ENCODE measurements at places on chromosomes 2 and 18. TPM values are rescaled to one million over a fixed set of nuclear protein-coding genes. Genes with fewer than 3 reads are reported as not detected.
A peak's percentile ranks its signal among the peaks of the same experiment; 100 is the strongest.

COL4A3 gene
- total RNA-seq, result 33.6 TPM

RPRM gene
- 0.27 TPM for total RNA-seq

DNA sequence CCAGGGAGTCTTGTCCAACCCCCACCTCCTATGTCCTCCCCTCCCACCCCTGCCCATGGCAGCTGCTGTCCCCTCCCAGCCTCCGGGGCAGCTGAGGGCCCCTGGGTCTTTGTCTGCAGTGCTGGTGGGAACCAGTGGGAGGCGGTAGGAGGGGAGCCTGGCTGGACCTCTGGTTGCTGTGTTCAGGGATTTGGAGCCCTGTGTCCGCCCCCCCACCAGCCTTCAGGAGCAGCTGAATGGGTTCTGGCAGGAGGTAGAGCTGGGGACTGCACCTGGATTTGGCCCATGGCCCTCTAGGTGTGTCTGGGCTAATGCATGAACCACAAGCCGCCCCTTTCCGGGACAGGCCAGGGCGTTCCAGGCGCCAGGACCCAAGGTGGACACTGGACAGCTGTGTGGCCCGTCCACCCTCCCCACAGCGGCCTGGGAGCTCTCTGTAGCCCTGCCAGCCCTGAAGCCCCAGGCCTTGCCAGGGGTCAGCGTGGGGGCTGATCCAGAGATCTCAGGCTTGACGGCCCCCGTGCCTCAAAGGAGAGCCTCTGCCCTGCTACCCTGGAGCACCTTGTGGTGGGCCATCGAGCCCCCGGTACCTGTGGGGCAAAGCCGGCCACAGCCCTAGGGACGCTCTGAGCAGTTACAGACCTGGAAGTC is 25.4 kb downstream of the GPC1 start:
- DNase-seq, result peak; percentile 38
- H3K27ac ChIP-seq, result no peak overlapping the region
- peaks cover 4% of the 10 kb centered on the region for H3K27me3 ChIP-seq
- H3K36me3 ChIP-seq, result no peaks in the 10 kb centered on the region

- H3K4me3 ChIP-seq, result peak overlapping the region; percentile 64
- no peaks in the 10 kb centered on the region for H3K27me3 ChIP-seq
- H3K36me3 ChIP-seq, result no peaks in the 10 kb centered on the region
- DNase-seq, result no peak
- H3K4me1 ChIP-seq, result peaks cover 9% of the 10 kb centered on the region
These were observed 67.4 kb downstream of the HNRNPLL start for GRCh38 chr2:38535404-38535743.

DNA sequence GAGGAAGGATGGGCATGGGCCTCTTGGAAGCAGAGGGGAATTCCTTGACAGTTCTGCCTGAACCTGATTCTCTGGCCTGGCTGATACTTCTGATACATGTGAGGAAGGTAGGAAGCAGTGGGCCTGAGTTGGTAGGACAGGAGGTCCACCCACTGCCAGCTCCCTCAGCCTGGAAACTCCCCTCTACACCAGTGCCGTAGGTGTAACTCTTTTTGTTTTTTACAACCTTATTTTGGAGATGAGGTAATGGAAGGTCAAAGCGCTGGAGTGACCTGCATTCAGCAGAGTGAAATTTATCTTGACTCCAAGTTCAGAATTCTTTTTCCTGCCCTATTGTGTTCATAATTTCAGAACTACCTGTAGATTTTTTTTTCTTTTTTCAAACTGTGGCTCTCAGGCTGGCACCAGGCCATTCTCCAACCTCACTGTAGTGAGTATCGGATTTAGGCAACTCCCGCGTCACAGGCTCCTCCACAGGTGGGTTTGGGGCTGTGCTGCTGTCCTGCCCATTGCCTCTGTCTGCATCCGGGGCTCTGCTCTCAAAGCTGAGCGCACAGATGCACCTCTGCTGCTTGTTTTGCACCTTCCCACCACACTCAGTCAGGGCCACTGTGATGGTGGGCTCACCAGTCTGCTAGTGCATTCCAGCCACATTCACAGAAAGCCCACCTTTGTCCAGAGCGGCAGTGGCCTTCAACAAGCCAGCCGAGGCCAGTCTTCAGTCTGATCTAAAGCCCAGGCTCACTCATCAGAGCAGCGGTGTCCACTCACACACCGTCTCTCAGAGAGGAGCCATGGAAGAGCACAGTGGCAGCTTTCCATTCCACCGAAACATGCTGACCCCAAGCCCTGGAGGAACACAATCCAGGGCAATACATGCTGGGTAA is 87.2 kb downstream of the UXS1 start:
- H3K27ac ChIP-seq, result no peak overlapping the region
- no peaks in the 10 kb centered on the region for H3K27me3 ChIP-seq
- H3K36me3 ChIP-seq, result peaks cover 51% of the 10 kb centered on the region
- H3K4me3 ChIP-seq, result no peak overlapping the region

GRCh38 chr18:23619388-23619881 is 33.1 kb upstream of the NPC1 start:
- H3K27ac ChIP-seq, result peak overlapping the region; percentile 67
- peak overlapping the region; percentile 55 for H3K4me3 ChIP-seq
- peaks cover 25% of the 10 kb centered on the region for H3K4me1 ChIP-seq
- H3K27me3 ChIP-seq, result peaks cover 17% of the 10 kb centered on the region

DNA sequence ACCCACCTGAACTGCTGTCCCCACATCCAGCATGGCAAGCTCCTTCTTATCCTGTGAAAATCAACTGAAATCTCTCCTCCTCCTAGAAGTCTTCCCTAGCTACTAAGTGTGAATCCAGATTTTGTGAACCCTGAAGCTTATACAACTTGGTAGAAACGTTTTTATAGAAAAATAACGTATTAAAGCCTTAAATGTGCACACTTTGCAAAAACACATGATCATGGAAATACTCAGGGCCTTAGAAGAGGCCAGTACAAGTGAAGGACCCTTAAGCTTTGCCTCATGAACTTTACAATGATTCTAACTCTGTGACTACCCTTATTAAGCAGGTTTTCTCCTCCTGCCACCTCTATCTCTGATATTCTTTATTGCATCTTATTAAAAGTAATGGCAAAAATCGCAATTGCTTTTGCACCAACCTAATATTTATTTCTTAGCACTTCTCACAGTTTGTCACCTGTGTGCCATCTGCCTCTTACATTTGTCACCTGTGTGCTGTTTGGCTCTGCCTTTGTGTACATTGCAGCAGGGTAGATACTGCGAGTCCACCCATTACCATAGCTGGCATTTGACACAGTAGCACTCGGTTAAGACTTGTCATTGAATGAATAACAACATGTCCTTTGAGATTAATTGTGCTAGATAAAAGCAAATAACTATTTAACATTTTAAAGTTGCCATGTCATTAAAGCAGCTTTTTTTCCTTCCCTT is 42.2 kb downstream of the FRZB start:
- no peaks in the 10 kb centered on the region for H3K4me1 ChIP-seq
- H3K27me3 ChIP-seq, result no peaks in the 10 kb centered on the region
- no peaks in the 10 kb centered on the region for H3K36me3 ChIP-seq
- no peak for DNase-seq
- no peak overlapping the region for H3K27ac ChIP-seq

GRCh38 chr18:48197819-48198218 is 211.4 kb downstream of the ZBTB7C start:
- no peak overlapping the region for H3K27ac ChIP-seq
- no peak for DNase-seq
- no peaks in the 10 kb centered on the region for H3K36me3 ChIP-seq
- peaks cover 9% of the 10 kb centered on the region for H3K4me1 ChIP-seq
- H3K27me3 ChIP-seq, result no peaks in the 10 kb centered on the region
